GM23248 (cell line): ENCODE measurements at places on chromosomes 2 and 18.

DNA sequence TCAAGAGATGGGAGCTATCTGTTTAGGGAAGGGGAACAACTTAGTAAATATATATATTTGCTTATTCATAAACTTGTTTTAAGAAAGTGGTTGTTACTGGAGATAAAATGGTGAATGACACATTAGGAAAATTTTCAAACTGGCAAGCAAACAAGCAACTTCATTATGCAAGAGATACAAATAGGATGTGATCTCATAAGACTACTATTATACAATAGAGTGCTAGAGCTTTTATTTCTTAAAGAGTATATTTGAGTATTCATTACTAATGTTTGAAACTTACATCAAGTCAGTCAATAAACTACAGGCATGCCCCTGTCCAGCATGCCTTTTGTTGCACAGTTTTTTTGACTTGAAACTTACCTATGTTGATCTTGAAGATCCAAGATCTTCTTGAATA lies 355.2 kb upstream of the KCNJ3 start:
- DNase-seq = peak; percentile 3

DNA sequence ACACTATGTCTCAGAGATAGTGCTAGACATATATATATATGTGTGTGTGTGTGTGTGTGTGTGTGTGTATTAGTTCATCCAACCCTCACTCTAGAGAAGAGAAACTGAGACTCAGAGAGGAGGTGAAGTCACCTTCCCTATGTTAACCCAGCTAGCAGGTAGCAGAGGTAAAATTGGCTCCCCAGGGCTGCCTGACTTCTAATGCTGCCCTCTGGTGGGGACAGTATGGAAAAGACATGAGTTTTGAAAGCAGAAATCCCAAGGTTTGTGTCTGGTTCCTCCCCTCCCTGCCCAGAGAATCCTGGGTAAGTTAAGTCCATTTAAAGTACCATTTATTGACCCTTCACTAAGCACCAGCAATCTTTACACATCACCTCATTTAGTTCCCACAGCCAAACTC lies 137.7 kb downstream of the THNSL2 start:
- DNase-seq = peak; percentile 40

- no peak for DNase-seq
These were observed 364.2 kb downstream of the NYAP2 start for GRCh38 chr2:225763711-225764110.

DNA sequence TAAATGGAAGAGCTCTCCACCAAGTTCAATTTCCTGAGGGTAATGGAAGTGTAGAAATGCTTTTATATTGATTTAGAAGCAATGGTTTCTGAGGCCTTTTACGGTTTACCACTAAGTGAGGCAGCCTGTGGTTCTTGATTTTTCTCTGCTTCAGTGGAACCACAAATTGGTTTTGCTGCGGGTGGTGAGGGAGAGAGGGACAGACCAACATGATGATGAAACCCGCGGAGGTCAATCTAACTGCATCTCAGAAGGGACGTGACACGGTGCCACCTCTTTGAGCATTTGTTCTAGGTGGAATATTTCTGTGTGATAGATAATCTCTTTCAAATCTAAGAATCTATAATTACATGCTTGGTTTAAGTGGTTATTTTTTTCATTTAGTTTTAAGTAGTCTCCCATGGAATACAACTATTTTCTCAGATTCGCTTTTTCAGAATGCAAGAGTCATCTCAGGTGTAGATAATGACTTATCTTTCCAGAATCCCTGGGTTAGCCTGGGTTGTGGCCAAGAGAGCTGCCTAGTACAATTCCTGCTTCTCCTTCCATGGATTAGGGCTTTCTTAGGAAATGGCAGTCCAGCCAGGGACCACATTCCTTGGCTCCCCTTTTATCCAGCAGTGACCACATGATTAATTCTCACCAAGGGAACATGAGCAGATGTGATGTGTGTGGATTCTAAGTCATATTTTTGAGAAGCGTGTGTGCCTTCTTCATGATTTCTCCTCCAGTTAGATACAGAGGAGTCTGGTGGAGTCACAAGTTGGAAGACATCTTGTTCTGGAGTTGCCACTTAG lies 52.5 kb downstream of the KCNE4 start:
- no peak for DNase-seq

DNA sequence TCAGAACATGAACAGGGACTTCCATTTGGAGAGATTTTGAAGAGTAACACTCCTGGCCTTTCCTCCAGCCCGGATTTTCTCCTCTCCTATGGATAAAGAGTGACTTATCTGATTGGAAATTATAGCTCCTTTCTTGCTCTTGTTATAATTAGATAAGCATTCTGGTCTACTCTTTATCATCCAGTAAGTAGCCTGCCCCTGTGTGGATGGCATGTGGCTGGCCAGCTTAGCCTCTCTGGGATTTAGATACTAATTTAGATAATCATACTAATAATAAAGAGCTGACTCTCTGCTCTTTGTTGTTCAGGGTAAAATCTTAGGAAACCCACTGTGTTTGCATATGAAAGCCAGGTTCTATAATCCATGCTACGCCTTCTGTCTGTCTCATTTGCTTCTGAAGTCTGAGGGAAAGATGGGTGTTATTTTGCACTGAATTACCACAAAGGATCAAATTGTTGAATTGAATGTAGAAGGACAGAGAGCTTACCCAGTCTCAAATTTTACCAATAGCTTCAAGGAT lies 438.8 kb downstream of the SPAG16 start:
- no peak for DNase-seq

DNA sequence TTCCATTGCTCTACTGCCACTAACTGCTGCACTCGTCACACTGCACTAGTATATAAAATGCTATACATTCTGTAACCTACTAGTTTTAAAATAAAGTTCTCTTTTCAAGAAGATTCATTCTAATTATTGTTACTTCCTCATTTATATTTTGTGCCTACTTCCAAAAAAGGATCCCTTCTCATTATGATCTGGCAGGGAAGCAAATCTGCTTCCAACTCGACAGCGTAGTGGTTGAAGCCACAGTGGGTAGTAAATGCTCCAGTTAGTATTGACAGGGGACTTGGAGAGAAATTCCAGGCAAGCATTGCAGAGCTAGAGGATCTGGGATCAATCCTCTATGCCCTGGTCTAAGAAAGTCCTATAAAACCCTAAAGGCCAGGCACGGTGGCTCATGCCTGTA lies 53.3 kb upstream of the AP1S3 start:
- DNase-seq = no peak
